ENCODE measurements at places on chromosomes 13 and 19.

- DNase-seq = no peak
Measured at GRCh38 chr13:64074971-64075474, 2659.4 kb upstream of the PCDH20 start.

DNA sequence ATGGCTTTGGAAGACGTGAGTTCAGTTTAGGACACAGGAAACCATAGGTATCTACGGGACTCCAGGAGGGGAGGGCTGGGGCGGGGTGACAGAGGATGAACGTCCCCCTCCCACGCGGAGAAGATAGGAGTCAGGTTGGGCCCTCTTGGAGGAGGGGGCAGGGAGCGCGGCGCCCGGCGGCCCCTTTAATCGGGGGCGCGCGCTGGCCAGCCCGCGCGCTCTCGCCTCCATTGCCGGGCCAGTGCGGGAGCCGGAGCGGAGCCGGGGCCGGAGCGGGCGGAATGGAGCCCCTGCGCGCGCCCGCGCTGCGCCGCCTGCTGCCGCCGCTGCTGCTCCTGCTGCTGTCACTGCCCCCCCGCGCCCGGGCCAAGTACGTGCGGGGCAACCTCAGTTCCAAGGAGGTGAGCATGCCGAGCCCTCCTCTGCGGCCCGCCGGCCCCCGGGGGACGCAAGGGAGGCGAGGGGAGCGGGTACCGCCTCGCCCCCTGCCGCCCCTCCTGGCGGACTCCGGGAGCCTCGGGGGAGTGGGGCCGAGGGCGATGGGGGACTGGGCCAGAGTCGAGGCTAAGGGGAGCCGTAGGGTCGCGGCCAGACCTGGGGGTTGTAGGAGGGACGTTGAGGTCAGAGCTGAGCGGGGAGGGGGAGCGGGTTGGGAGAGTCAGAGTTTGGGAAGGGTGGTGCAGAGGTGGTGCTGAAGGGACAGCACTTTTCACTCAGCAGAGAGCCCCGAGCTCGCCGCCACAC, at the start of gene TMEM145:
Gene TMEM145, plus strand, starts transcription at position 214 of the 744 bp plus-strand sequence. Its CDS starts 68 bp downstream, at position 282.
- DNase-seq = peak; percentile 60

DNA sequence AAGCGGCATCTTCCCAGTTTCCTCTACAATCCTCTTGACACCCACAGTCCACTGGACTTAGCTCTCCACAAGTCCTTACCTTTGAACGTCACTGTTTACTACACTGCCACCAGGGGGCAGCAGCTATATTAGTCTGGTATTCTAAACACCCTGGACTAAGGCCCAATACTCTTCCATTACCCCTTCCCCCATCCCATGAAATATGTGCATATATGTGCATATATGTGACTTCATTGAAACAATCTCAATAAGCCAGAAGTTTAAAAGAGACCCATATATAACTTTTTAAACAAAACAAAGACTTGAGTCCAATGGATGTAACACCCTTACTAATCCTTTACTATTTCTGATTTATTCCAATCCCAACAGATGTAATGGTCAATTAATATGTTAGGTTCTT, 15.5 kb downstream of the GGACT start:
- no peak for DNase-seq

DNA sequence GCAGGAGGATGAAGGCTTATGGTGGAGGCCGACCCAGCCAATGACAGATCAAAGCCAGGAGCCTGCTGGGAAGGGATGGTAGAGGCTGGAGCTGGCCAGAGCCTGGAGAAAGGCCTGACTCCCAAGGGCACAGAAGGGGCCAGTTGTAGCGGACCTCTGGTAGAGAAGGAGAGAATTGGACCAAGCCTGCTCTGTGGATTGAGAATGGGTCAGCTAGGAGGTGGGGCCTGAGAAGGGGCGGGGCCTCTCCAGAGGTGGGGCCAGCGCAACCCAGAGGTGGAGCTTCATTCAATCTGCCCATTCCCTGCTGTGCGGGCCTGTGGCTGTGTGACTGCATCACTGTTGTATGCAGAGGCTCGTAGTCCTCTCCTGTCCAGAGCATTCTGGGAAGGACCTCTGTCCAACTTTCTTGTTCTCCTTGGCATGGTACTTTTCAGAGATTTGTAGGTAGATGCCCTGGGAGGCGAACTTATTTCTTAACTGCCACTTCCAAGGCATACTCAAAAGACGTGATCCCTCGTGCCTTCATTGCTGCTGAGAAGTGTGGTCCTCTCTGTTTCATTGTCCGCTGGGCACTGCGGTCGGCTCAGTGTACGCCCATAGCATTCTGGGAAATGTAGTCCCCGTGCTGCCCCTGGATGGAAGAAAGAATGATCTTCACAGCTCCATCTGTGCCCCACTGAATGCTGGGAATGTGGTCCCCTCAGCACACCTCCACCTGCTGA, 6.7 kb downstream of the GRIN2D start:
- DNase-seq = no peak

DNA sequence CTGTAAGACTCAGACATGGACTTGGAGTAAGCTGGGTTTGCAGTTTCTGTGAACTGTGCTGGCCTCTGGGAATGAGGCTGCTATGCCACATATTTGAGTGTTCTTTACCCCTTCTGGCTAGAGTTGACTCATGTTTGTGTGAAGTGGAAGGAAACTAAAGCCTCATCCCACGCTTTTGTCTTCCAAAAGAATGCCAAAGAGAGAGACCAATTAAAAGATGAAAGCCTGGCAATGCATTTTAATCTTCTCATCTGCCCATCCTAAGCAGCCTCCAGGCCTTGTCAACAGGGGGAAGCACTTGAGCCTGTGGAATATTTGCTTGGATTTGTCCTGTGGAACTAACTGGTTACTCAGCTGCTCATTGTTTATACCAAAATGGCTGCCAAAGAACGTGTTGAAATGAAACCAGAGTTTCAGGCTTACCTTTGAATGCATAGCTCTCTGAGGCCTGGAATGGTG, 49.1 kb downstream of the LMO7 start:
- no peak for DNase-seq

- DNase-seq = no peak
Measured at GRCh38 chr19:40691421-40692211, 1.2 kb upstream of the NUMBL start.
